ENCODE measurements at places on chromosomes 4 and X. TPM values are rescaled to one million over a fixed set of nuclear protein-coding genes. Genes with fewer than 3 reads are reported as not detected.

GRCh38 chr4:54942721-54943120 is 182.7 kb downstream of the KDR start:
- no peak for DNase-seq
- no peak overlapping the region for H3K4me3 ChIP-seq
- no peaks in the 10 kb centered on the region for H3K27me3 ChIP-seq
- no peaks in the 10 kb centered on the region for H3K4me1 ChIP-seq
- H3K36me3 ChIP-seq = no peaks in the 10 kb centered on the region

- no peak overlapping the region for H3K4me3 ChIP-seq
- DNase-seq = no peak
- H3K36me3 ChIP-seq = no peaks in the 10 kb centered on the region
- no peaks in the 10 kb centered on the region for H3K4me1 ChIP-seq
Measured at GRCh38 chr4:112140536-112140935, 4.7 kb upstream of the FAM241A start.

GRCh38 chr4:43835869-43836268 is 612.7 kb downstream of the KCTD8 start:
- H3K4me3 ChIP-seq = no peak overlapping the region
- H3K36me3 ChIP-seq = no peaks in the 10 kb centered on the region
- no peak overlapping the region for H3K27ac ChIP-seq
- no peak for DNase-seq
- H3K4me1 ChIP-seq = no peaks in the 10 kb centered on the region

The KLHL5 gene
- 29.6 TPM for total RNA-seq

The NAT8L gene
- under 0.01 TPM for total RNA-seq

DNA sequence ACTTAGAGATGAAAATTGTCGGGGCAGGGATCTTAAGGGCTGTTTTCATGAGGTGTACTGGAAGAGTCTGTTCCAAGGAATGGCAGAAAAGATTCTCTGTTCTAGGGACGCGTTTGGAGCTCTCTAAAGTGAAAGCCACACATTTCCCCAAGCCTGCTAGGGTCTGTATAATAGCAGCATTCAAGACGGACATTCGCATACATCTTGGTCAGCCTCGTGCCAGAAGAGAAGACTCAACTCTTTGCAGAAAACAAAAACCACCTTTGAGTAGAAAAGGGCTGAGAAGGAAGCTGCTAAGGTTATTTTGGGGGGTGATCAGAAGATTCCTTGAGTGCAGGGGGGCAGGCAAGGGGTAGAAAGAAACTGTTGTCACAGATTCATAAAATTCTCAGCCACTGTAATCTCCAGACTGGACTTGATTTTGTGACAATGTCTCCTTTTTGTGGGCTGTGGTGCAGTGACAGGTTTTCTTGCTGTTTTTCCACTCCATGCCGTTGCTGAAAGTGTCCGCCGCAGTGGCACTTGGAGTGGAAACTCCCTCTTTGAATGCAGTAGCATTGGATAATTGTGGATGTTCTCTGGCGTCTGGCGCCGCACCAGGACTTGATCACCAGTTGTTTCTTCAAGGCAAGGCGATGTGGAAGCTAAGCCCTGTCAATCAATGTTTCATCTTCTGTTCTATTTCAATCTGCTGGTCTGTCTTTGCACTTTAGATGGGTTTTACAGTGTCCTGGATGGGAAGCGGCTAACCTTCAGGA is 2.9 kb downstream of the GYG2 start:
- H3K36me3 ChIP-seq = no peaks in the 10 kb centered on the region
- H3K27me3 ChIP-seq = no peaks in the 10 kb centered on the region
- no peak for DNase-seq
- no peak overlapping the region for H3K27ac ChIP-seq
- H3K4me1 ChIP-seq = no peaks in the 10 kb centered on the region

The RNF150 gene
- 9.7 TPM for total RNA-seq

DNA sequence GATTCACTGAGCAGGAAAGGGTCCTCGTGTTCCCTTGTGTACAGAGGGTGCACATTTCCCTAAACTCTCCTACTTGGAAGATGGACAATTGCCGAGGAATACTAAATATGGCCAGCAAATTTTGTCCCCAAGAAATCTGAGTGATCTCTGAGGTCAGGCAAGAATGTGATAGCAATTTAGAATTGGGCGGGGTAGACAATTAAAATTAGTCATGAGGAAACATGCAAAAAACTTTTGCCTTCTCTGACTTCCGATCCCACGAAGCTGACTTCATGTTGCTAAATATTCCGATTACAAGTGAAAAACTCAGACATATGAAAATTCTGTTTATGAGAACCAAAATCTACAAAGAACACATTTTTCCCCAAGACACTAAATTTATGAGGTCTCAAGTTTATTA is 453.9 kb upstream of the ZFP42 start:
- no peaks in the 10 kb centered on the region for H3K36me3 ChIP-seq
- no peak for DNase-seq
- H3K4me3 ChIP-seq = no peak overlapping the region
- H3K4me1 ChIP-seq = no peaks in the 10 kb centered on the region
- no peak overlapping the region for H3K27ac ChIP-seq

GRCh38 chr4:158282252-158282651 is 72.0 kb downstream of the TMEM144 start:
- no peak overlapping the region for H3K4me3 ChIP-seq
- no peaks in the 10 kb centered on the region for H3K36me3 ChIP-seq
- H3K27ac ChIP-seq = no peak overlapping the region
- no peaks in the 10 kb centered on the region for H3K27me3 ChIP-seq

DNA sequence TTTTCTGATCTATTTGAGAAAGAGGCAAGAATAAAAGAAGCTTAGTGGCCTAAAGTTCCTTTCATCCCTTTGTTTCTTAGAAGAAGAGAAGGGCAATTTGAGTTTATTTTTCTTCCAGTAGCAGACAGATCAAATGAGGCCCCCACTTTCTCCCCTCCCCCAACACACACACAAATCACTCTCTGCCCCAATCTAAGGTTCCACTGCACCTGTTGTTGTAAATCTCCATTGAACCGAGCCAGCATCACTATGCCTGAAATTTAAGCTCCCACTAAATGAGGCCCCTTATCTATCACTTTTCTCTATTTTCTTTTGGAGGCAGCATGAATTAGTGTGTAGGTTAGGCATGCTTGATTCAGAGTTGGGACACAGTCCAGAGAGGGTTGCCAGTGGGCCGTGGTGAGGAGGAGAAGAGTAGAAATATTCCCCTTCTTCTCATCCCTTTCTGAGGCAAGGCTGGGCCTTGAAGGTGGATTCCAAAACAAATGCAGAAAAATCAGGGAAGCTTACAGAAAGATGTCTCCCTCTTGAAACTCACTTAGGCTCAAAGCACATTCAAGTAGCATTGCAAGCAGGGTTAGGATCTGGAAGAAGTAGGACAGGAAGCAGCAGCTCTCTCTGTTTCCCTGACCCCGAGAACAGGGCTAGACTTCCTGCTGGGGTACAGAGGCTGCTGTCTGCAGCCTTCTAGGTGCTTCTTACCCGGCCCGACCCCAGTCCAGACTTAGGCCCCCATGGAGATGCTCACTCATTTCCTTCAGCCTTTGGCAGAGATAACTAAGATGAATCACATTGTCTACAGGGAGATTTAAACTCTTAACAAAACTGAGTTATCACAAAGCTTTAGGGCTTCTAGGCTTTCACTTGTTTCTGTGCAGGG is 70.7 kb downstream of the RASL11B start:
- no peak for DNase-seq
- H3K4me3 ChIP-seq = no peak overlapping the region
- no peaks in the 10 kb centered on the region for H3K36me3 ChIP-seq
- no peak overlapping the region for H3K27ac ChIP-seq
- no peaks in the 10 kb centered on the region for H3K4me1 ChIP-seq

The GC gene
- total RNA-seq = not detected

The PRDM8 gene
- total RNA-seq = 3.7 TPM

The TRIM60 gene
- not detected for total RNA-seq

Data from thoracic aorta (tissue), 2 donors.